Fibroblast of the aortic adventitia (primary cell): ENCODE measurements at places on chromosomes 5 and 9.

- DNase-seq, result no peak
Measured at GRCh38 chr9:131270171-131271015, 5.9 kb downstream of the FAM78A start.

- DNase-seq, result peak; percentile 77
Measured at GRCh38 chr5:139294374-139295165, 1.0 kb downstream of the MATR3 start.

DNA sequence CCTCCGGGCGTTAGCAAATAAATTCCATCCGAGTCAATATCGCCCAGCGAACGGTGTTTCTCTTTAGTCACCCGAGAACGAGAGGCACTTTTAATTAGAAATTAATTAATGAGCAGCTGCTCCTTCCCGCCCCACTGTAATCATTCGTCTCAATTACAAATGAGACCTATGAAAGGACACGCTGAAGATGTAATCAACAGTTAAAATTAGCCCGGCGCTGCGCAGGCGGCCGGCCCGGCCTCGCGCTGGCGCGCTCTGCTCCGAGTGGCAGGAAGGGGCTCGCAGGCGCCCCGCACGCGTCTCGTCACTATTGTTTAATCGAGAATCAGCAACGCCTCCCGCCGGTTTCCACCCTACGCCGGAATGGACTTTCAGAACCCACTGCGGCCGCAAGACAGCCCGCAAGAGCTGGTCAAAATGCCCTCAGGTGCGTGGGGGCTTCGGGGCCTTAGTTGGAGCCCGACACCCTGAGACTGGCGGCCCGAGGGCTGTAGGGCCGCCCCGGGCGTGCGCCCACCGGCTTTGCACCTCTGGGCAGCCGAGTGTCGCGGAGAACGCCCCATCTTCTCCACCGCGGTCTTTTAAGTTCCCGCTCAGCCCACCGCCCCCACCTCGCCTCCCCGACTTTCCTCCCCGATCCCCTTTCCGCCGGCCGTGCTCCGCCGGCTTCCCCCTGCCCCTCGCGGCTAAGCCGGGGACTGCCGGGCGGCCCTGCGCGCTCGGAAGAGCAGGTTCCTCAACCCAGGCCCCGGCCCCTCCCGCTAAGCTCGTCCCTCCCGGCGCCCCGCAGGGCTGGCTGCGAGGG is 597 bp upstream of the IRX4 start:
- DNase-seq, result no peak

DNA sequence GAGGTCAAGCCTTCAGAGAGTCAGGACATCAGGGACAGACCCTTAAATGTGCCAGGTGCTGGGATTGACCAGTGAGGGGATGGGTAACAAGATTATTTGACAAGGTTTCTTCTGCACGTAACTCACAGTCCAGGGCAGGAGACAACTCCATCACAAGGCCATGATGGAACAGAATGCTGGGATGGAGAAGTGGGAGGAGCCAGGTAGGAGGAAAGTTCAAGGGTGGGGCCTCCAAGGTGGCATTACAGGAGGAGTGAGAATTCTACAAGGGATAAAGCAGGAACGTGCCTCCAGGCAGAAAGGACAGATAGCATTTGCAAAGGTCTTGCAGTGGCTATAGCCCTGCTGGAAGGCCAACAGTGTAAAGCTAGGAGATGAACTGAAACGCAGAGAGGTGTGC is 102.2 kb downstream of the FGF18 start:
- DNase-seq, result no peak

DNA sequence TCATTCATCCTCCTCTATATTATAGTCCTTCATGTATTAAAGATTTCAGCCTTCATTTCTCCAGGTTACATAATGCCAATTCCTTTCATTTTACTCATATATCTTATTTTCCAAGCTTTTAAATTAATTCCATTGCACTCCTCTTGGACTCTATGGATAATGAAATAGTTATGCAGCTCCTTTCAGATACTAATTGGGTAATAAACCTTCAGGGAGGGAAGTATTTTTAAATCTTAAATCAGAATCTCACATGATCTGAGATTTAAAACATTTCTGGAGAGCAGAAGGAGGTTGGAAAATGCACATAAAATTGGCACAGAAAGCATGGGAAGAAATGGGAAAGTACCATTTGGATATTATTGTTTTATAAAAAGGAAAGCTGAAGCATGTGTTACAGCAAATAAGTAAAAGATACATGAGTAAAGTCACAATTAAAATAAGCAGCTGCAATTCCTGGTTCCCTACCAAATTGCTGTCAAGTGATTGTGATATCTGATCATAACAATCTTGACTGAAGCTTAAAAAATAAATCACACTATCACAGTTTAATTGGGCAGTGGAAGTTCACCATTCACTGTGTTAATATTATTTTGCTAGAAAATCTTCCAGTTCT is 257.9 kb upstream of the NREP start:
- DNase-seq, result peak; percentile 62
